ENCODE measurements at places on chromosomes 5 and 9.

DNA sequence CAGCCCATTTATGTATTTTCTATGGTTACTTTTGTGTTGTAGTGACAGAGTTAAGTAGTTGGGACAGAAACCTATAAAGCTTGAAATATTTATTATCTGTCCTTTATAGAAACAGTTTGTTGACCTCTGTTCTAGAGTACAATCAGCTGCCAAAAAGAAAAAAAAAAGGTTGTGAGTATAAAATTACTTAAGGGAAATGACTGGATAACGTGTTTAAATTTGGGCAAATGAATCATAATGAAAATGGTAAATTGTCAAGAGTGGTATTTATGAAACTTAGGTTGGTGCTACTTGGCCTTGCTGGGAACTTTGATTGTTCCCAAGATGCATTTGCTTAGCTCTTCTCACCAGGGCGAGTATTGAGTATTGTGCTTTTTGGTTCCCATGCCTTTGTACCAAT, 70.2 kb upstream of the IL6ST start:
- peaks cover 9% of the 10 kb centered on the region for H3K27me3 ChIP-seq
- no peak for DNase-seq
- peaks cover 8% of the 10 kb centered on the region for H3K4me1 ChIP-seq
- H3K36me3 ChIP-seq: no peaks in the 10 kb centered on the region
- no peak overlapping the region for H3K27ac ChIP-seq

DNA sequence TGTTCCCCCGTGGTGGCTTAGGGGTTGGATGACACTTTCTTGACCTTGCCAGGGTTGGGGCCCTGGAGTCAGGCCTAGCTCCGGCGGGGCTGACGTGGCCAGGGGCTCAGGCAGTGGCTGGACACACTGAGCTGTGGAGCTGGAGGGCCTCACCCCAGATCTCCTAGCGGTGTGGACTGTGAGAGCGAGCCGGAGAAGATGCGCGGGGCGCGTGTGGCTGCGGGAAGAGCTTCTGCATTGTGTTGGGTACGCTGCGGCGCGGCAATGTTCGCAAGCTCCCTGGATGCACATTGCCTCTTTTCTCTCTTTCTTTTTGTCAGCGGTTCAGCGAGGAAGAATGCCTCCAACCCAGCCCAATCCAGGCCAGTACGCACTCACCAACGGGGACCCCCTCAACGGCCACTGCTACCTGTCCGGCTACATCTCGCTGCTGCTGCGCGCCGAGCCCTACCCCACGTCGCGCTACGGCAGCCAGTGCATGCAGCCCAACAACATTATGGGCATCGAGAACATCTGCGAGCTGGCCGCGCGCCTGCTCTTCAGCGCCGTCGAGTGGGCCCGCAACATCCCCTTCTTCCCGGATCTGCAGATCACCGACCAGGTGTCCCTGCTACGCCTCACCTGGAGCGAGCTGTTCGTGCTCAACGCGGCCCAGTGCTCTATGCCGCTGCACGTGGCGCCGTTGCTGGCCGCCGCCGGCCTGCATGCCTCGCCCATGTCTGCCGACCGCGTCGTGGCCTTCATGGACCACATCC, 4.8 kb downstream of the NR2F1 start:
- H3K27ac ChIP-seq: no peak overlapping the region
- H3K4me3 ChIP-seq: no peak overlapping the region
- no peak for DNase-seq
- peaks cover 11% of the 10 kb centered on the region for H3K36me3 ChIP-seq
- peaks cover 58% of the 10 kb centered on the region for H3K27me3 ChIP-seq
- H3K4me1 ChIP-seq: peaks cover 19% of the 10 kb centered on the region

- H3K4me1 ChIP-seq: peaks cover 4% of the 10 kb centered on the region
- H3K4me3 ChIP-seq: no peak overlapping the region
- H3K27me3 ChIP-seq: peaks cover 11% of the 10 kb centered on the region
- no peak overlapping the region for H3K27ac ChIP-seq
- H3K36me3 ChIP-seq: no peaks in the 10 kb centered on the region
Observed at GRCh38 chr5:138603249-138603920, 28.2 kb upstream of the HSPA9 start.

GRCh38 chr9:82721593-82721992, 341.3 kb downstream of the RASEF start:
- H3K4me3 ChIP-seq: no peak overlapping the region
- H3K27ac ChIP-seq: no peak overlapping the region
- no peaks in the 10 kb centered on the region for H3K27me3 ChIP-seq
- no peaks in the 10 kb centered on the region for H3K36me3 ChIP-seq

- no peak for DNase-seq
- peaks cover 3% of the 10 kb centered on the region for H3K4me1 ChIP-seq
Observed at GRCh38 chr5:149667084-149667828, 62.9 kb upstream of the PPARGC1B start.

DNA sequence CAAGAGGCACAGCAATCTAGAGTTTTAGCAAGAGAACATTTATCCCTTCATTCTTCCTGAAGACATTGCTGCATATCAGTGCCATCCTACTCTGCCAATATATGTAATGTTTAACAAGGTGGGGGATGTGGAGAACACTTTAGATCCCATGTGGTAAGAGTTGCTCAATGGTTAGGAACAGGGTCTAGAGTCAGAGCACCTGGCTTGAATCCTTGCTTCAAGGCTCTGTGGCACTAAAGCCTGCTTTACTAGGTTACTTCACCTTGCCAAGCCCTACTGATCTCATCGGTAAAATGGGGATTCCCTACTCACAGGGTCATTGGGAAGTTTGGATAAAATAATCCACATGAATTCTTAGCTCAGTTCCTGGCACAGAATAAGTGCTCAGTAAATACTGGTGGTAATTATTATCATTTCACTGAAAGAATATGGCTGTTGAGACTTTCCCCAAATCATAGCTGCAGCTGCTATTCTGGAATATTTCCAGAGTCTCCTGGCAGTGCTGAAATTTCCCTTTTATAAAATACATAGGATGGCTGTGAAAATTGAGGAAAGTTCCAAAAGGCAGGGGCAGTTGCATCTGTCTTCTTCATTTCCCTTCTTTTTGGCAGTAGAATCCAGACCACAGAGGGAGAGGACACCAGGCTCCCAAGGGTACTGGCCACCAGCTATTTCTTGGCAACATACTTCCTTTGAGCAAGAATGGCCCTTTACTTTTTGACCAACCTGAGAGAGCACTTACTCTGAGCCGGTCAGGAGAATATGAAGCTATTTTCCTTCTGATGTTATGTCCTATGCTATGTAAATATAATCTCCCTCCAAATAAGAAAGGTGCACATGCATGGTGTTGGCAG, 142.8 kb downstream of the PALM2AKAP2 start:
- peaks cover 14% of the 10 kb centered on the region for H3K27me3 ChIP-seq
- DNase-seq: no peak
- no peaks in the 10 kb centered on the region for H3K36me3 ChIP-seq
- H3K27ac ChIP-seq: no peak overlapping the region
- H3K4me1 ChIP-seq: peaks cover 6% of the 10 kb centered on the region

DNA sequence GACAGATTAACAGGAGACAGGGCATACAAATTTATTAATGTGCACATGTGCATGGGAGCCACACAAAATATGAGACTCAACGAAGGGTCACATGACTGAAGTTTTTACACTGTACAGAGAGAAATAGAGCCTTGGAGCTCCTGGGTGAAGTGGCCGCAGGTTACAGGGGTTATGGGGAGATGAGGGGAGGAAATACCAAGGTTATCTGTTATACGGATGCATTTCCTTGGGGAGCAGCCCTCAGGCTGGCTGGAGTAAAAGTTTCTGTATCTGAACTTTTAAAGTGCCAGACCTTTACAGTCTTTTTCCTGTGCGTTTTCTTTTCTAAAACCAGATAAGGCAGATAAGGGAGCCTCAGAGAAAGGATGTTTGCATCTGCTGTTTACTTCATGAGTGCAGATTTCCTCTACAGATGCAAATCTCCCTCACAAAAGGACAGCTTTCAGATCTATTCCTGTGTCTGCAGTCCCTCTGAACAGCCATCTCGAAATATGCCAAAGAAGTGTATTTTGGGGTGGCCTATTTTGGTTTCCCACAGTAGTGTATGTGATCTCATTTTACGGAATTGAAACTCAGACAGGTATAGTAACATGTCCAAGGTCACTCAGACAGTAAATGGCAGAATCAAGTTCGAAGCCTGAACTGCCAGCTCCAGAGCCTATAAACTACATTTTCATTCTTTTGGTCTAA, 139.3 kb upstream of the FBXL17 start:
- no peaks in the 10 kb centered on the region for H3K4me1 ChIP-seq
- H3K4me3 ChIP-seq: no peak overlapping the region
- peaks cover under 1% of the 10 kb centered on the region for H3K36me3 ChIP-seq
- no peak for DNase-seq
- H3K27ac ChIP-seq: no peak overlapping the region

- DNase-seq: no peak
- peaks cover 5% of the 10 kb centered on the region for H3K4me1 ChIP-seq
- no peak overlapping the region for H3K27ac ChIP-seq
- no peaks in the 10 kb centered on the region for H3K36me3 ChIP-seq
- H3K4me3 ChIP-seq: no peak overlapping the region
Observed at GRCh38 chr5:133421394-133421793, 190.9 kb downstream of the FSTL4 start.

DNA sequence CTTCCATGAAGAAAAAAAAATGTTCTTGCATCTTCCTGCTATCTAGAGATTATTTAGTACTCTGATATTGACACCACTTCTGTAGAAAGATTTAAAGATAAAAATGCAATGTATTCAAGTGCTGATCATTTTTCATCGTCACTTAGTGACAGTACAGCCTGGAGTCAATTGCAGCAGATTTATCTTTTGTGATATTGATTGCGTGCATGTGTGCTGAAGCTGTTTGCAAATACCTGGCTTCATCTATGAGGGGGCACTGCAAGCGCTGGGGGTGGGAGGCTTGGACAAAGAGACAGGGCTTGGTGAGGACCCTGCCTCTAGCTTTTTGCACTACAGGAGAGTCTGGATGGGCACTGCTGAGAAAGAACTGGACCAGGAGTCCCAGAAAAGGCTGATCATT, 38.0 kb upstream of the MED27 start:
- H3K36me3 ChIP-seq: no peaks in the 10 kb centered on the region
- no peak for DNase-seq
- peaks cover 6% of the 10 kb centered on the region for H3K4me1 ChIP-seq
- H3K27ac ChIP-seq: no peak overlapping the region
- H3K27me3 ChIP-seq: peaks cover 38% of the 10 kb centered on the region
- H3K4me3 ChIP-seq: no peak overlapping the region

- H3K27ac ChIP-seq: no peak overlapping the region
- peaks cover 15% of the 10 kb centered on the region for H3K36me3 ChIP-seq
- peaks cover 7% of the 10 kb centered on the region for H3K4me1 ChIP-seq
- no peaks in the 10 kb centered on the region for H3K27me3 ChIP-seq
- no peak overlapping the region for H3K4me3 ChIP-seq
Observed at GRCh38 chr5:40716000-40716399, 36.3 kb downstream of the PTGER4 start.

GRCh38 chr9:19173598-19174125, 46.4 kb upstream of the PLIN2 start:
- no peaks in the 10 kb centered on the region for H3K36me3 ChIP-seq
- no peaks in the 10 kb centered on the region for H3K27me3 ChIP-seq
- peak overlapping the region; percentile 98 for H3K27ac ChIP-seq
